ENCODE measurements at places on chromosomes 7 and 10.

GRCh38 chr7:33190688-33191304, 61.4 kb downstream of the BBS9 start:
- DNase-seq: no peak

DNA sequence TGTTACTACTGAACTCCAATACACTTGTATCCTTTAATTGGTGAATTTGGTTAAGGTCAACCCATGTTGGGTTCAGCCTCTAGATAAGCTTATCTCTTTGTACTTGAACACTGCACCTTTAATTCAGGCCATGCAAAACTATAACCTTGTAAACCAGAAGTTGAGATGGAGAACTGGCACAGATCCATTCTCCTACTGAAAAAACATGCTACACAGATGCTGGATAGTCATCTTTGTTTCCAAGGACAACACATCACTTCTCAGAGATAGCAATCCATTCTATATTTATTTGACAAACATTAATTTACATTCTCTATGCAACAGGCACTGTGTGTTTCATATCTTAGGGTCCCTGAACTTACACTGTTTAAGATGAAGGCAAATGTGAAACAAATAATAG, 2.9 kb upstream of the CDK14 start:
- DNase-seq: no peak

DNA sequence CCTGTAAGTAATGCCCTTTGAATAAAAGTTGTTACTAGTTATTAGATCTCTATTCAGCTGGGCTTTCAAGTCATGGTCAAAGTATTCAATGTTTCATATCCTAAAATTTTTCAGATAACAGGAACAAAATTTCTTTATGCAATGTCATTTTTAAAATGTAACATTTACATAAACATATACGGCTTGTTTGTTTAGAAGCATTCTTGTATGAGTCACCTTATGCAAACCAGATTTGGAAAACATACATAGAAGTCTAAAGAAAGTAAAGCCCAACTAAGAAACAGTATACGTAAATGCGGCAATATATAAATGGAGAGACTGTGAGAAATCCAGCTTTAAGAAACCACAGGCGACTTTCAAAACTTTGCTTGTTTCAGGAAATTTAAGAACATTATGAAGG, 10.5 kb downstream of the TMEM168 start:
- no peak for DNase-seq

GRCh38 chr10:15346440-15347141, 24.5 kb downstream of the FAM171A1 start:
- DNase-seq: no peak

DNA sequence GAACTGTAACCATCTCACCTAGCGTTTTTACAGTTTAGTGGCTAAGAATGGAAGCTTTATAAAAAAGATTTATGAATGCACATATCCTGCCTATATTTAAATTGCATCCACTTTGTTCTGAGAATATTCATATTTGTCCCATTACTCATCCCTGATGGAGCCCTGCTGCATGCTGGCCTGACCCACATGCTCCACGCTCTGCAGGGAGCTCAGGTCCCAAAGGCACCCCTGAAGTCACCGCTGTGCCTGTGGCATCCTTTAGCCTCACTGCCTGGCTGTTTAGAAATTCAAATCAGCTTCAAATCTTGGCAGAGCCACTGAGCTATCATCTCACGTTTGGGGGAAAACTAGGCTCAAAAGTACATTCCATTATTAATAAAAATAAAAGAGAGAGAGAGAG, 24.4 kb downstream of the C10orf90 start:
- no peak for DNase-seq

GRCh38 chr7:44729949-44730590, 18.6 kb upstream of the ZMIZ2 start:
- DNase-seq: no peak

DNA sequence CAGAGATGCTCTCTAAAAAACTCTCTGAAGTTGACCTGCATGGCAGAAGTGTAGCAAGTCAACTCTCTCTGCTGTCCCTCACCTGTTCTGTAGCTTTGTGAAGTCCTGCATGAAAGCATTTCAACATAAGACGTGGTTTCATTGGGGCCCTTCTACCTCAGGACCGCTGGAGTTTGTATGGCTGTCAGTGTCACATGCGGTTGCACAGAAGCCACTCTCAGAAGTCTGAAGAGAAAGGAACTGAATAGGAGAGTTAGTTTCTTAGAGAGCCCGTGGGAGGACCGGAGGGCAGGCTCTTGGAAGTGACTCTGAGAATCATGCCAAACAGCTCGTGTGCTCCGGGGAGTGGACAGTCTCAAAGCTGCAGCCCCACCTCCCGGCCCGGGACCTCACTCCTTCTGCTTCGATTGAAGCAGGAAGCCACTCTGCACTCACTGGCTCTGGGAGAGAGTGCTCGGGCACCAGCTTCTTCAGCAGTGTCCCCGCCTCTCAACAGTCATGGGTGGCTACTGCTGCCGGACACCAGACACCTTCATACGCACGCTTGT, 486.7 kb downstream of the SDK1 start:
- DNase-seq: no peak

All from effector CD8-positive, alpha-beta T cell (primary cell).